PC-3 (cell line): ENCODE measurements at places on chromosomes 5 and 9.

DNA sequence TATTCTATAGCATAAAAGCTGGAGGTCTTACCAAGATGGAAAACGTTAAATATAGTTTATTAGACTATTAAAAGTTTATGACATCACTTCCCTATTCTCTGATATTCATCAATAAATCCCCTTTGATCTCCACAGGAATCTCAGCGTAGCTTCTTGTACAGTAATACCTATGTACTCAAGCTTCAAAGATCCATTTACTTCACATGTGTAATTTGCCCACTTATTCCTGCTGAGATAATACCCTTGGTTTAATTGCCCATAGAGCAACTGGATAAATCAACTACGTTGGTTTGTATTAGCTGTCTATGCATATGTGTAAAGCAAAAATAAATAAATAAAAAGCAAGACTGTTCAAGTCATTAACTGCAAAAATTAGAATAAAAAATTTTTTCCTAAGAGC lies 219.7 kb downstream of the EFNA5 start:
- no peak for DNase-seq

- no peak for DNase-seq
Observed at GRCh38 chr9:129889941-129890717, 54.9 kb downstream of the USP20 start.

- peak; percentile 45 for DNase-seq
Observed at GRCh38 chr5:72015103-72015548, 92.1 kb upstream of the MAP1B start.

DNA sequence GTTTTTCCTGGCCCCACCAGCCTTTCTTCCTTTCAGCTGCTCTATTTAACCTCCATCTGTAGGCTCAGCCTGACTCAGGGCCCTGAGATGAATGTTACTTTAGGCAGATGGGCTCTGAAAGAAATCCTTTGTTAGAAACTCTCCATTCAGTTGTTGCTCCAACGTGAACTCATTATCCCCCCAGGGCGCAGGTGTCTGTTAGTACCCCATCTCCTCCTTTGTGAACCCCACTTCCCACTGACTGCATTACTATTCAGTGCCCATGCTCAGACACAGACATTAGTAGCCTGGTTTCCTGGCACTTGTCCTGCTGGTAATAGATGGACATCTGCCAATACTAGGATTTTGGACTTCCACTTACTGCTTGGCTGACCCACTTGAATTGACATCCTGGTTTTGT lies 1271.6 kb downstream of the PTPRD start:
- no peak for DNase-seq

- DNase-seq = no peak
Observed at GRCh38 chr5:124591583-124591982, 154.9 kb downstream of the ZNF608 start.

- no peak for DNase-seq
Observed at GRCh38 chr5:870956-871355, 20.2 kb upstream of the ZDHHC11 start.

DNA sequence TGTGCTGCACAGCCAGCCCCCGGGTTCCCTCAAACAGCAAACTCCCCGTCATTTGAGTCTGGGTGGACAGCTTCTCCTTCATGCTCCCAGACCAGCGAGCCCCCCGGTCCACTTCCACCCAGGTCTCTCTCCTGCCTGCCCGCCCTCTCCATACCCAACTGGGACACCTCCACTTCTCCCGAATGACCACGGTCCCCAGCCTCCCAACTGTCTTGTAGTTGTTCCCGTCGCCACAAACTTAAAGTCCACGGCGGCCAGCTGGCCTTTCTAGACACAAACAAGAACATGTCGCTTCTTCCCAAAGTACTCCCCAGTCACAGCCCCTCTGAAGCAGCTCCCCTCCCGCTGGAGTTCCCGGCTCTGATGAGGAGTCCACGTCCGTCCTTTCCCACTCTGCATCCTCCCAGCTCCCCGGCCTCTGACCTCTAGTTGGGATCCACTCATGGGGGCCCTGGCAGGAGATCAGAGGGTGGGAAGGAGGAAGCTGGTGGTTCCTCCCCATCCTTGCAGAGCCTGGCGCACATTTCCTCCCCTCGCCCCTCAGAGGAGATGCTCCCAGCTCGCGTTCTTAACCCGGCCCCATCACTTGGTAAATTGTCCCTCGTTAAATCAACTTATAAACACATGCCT lies 24.1 kb upstream of the PPP1R26 start:
- no peak for DNase-seq
